MCF 10A (cell line): ENCODE measurements at places on chromosomes 2 and 18. TPM values are rescaled to one million over a fixed set of nuclear protein-coding genes. Genes with fewer than 3 reads are reported as not detected.

The DTNA gene
- total RNA-seq, result 0.91 TPM in 1 of 2 replicates, not detected in the other

The FSHR gene
- total RNA-seq, result not detected in 2 replicates

The CNDP1 gene
- not detected in 2 replicates for total RNA-seq

The PLB1 gene
- 0.91 and 1.8 TPM in 2 replicates for total RNA-seq

The CHN1 gene
- total RNA-seq, result 4.4 and 6.0 TPM in 2 replicates

- peak; percentile 49 for DNase-seq
These were observed 803.3 kb downstream of the ADCYAP1 start for GRCh38 chr18:1708006-1708405.

GRCh38 chr18:10585260-10585659 is 59.4 kb downstream of the NAPG start:
- no peak for DNase-seq

GRCh38 chr2:44930274-44931197 is 11.0 kb upstream of the SIX3 start:
- DNase-seq, result no peak

- DNase-seq, result peak; percentile 82
These were observed 742.6 kb upstream of the HS6ST1 start for GRCh38 chr2:129061069-129061768.

GRCh38 chr2:173580351-173580750 is 225.7 kb downstream of the CDCA7 start:
- DNase-seq, result no peak

GRCh38 chr2:240436683-240437550 is 1.5 kb downstream of the GPC1 start:
- DNase-seq, result no peak

- DNase-seq, result no peak
These were observed 58.2 kb upstream of the ITGA4 start for GRCh38 chr2:181399027-181399426.

DNA sequence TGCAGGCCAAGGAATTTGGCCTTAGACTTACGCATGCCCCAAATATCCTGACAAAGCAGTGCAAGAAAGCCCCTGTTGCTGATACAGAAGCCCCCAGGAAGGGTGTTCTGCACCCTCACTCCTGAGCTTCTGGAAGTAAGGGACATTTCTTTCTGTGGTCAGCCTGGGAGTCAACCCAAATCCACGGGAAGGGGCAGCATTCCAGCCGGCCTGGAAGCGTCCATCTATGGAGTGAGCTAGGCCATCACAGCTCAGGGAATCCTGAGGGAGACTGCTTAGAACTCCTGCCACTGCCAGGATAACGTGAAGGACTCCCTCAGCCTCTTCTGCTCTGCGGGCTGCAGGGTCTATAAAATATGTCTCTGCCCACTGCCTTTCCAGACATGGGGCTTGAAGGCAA is 173.9 kb downstream of the ANAPC1 start:
- no peak for DNase-seq
